ENCODE measurements at places on chromosomes 1 and 21.

GRCh38 chr1:178376008-178376407 is 120.8 kb downstream of the CLEC20A start:
- no peak for DNase-seq

DNA sequence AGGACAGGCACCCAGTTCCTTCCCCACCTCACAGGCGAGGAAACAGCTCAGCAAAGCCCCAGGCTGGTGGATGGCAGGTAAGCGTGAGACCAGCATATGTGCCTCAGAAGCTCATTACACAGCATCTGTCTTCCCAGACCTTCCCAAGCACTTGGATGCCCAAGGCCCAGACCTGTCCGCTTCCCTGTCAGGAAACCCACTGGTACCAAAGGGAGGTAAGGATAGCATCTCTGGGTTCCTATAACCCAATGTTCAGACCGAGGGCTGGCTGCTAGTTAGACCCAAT is 3.3 kb downstream of the POFUT2 start:
- no peak for DNase-seq

DNA sequence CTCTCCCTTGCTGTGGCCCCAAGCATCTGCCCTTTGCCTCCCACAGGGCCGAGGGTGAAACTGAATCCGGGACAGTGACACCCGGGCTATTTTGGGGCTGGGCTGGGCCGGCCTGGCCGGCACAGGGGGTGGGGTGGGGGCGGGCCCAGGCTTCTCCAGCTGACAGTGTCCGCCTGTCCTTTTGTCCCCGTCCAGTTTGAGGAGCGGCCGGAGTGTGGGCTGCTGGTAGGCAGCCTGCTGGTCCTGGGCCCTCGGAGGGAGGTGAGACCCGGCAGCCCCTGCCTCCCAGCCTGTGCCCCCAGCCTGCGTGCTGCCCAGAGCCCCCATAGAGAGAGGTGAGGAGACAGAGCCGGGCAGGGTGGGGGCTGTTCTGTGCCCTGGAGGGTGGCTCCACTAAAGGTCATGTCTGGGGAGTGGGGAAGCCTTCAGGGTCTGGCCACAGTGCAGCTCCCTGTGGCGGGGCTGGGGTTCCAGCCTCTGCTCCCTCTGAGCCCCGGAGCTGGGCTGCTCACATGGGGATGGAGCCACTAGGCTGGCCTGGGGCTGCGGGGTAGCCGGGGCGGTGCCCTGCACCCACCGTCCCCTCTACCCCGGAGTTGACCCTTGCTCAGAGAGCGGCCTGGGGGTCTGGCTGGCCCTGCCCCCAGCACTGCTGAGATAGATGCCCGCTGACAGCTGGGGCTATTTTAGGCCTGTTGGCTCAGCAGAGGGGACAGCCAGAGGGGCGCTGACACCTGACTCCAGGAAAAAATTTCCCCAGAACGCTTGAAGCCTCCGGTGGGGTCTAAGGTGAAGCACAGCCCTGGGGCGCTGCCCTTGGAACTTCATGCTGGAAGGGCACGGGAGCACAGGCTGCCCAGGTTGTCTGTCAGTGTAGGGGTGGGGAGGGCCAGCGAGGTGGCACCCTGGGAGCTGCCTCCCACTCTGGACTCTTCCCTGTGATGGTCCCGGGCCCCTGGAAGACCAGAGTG is at the start of gene OBSCN:
Gene OBSCN (plus strand): TSS at position 194 of the 971 bp plus-strand sequence. CDS start 3,740 bp downstream, outside the sequence.
- no peak for DNase-seq

DNA sequence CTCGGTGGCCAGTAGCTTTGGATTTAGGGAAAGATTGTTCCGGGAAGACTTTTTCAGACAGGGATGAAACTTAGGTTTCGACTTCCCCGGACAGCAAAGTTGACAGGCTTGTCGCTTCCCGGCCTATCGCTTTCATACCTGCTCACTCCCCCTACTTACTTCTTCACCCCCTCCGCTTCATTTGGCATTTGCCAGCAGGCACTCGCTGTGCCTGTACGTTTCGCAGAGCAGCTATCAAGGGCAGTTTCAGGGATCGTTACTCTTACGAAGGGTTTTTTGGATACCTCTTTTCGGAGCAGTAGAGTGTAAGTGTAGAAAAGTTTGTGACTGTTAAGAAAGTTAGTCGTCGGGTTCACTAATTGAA is 393 bp downstream of the BLZF1 start:
- DNase-seq = peak; percentile 44

DNA sequence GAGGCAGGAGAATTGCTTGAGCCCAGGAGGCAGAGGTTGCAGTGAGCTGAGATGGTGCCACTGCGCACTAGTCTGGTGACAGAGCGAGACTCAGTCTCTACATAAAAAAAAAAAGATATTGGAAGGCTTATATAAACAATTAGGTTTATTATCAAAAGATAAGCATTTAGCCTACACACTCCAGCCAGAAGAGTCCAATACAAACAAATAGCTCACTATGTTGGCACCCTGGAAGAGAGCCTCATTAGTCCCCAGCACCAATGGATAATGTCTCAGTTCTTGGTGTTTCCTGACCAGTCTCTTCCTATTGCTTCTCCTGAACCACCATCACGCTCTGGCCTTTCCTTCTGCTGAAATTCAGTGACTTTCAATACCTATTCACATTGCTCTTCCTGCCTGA is 48.6 kb upstream of the ATP1A1 start:
- DNase-seq = no peak

DNA sequence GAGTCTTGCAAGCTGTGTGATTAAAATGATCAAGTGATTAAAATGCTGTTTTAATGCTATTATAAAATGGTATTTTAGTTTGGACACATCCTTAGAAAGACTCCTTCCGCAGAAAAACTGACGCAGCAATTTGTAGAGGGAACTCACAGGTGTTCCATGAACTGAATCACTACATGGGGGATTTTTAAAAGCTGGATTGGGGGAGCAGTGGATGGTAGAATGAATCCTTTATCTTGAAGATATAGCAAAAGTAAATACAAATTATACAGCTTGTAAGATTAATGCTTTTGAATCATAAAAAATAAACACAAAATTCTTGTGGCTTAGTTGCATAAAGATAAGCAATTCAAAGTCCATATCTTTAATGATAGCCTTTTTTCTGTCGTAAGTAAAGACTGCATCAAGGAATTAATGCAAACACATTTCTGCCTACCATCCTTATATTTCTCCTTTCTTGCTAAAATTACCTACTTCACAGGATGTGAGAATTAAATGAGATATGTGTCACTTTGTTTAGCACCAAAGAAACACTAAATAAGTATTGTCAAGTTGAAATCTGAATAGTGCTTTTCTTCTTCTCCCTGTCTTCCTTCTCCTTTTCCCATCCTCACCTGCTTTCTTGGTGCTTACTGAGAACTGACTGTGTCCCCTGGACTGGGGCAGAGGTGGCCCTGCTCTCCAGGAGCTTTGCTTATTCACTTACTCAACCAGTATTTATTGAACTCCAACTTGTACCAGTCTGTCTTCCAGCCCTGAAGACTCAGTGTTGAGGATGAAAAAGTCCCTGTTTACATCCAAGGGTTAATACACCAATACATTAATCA is 61.5 kb upstream of the F3 start:
- DNase-seq = no peak
